ENCODE measurements at places on chromosomes 2 and 18. TPM values are rescaled to one million over a fixed set of nuclear protein-coding genes. Genes with fewer than 3 reads are reported as not detected.

- DNase-seq = no peak
Observed at GRCh38 chr2:16059393-16060016, 119.2 kb downstream of the MYCN start.

GRCh38 chr2:164910101-164910899 lies 45.0 kb downstream of the SLC38A11 start:
- peak; percentile 69 for DNase-seq

DNA sequence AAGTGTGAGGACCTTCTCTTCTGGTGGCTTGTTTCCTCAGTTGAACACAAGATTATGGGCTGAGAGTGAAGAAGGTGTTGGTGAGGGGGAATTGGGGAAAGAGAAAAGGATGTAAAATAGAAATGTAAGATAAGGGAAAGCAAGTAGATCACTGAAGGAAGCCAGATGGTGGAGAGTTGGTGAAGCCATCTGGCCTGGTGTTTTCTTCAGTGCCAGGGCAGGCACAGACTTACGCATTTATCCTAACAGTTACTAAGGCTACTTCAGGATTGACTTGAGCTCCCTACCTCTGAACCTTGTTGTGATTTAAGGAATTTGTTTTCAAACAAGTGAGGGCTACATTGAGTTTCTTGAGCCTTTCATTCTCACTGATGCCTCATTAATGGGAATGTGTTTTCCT lies 113.8 kb downstream of the GALNT1 start:
- no peak for DNase-seq

DNA sequence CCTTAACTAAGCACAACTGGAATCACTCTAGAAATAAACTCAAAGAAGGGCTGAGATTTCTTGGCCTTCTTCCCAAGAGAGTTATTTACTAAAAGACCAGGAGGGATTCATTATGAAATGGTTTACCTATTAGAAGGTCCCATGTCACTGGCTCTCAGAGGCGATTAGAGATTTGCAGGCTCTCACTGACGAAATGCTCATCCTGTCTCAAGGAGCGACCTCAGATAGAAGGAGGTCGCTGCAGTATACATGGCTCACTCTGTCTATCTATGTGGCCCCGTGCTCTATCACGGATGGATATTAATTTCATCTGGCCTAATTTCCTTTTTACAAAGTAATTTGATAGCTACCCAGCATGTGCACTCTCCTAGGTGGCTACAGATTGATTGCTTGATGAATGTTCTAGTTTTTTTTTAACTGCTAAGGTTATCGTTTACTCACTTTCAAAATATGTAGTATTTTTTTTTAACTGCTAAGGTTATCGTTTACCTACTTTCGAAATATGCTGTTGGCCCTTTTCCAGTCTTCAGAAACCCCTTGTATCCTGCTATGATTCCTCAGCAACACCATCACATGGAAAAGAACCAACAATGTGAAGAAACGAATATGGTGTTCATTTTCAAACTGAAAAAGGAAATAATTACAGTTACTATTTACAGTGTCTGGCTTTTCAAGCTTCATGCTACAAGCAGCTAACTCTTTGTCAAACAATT lies 9.1 kb downstream of the SMIM21 start:
- DNase-seq = no peak

DNA sequence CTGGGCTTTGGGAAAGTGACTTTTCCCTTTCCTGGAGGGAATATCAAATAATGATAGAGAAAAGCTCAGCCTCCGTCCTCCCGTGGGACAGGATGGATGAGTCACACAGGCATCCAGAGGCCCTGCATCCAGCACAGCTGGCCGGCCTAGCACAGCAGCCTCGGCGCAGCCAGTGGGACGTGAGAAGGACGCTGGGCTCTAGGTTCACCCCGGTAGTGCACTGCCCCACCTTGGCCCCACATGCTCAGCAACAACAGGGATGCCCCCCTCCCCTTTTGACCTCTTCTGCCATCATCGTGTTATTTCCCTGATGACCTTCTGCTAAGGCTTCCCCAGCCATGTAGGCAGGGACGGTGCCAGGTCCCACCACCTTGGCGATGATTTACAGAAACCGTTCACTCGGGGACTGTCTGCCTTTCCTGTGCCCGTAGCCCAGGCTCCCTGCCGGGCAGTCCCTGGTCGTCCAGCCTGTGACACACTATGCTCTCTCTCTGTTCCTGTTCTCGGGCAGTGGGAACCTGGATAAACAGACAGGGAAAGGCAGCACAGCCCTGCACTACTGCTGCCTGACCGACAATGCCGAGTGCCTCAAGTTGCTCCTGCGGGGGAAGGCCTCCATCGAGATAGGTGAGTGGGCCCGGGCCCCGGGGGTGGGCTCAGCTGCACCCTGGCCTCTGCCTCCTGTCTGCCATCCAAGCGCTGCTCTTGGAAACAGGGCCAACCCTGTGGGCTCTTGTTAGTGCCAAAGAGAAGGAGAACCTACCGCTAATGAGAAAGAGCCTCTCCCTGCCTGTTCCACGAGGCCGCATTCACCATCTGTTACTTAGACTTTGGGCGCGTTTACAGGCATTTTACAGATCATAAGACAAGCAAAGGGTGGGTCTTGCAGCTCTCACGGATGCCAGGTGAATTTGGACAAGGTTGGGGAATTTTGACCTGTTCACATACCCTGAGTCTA lies 44.6 kb downstream of the ITGB1BP1 start:
- DNase-seq = peak; percentile 38

- DNase-seq = no peak
Observed at GRCh38 chr2:78535395-78535794, 490.1 kb upstream of the REG3G start.

DNA sequence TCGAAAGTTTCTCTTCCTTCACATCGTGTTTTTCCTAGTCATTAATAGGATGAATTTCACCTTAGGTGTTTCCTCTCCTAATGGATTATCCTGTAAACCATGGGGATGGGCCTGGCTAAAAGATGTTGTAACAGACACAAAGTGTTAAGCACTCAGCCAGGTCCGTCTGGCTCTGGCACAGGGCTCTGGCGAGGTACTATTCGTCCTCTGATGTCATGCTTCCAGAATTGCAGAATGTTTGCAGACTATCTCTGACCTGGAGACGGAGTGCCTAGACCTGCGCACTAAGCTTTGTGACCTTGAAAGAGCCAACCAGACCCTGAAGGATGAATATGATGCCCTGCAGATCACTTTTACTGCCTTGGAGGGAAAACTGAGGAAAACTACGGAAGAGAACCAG lies 13.2 kb downstream of the ATG16L1 start:
- DNase-seq = no peak

GRCh38 chr2:132460781-132461180 lies 44.2 kb downstream of the GPR39 start:
- no peak for DNase-seq

- DNase-seq = no peak
Observed at GRCh38 chr2:106095478-106096298, 98.4 kb downstream of the UXS1 start.

GRCh38 chr2:237101118-237101979 lies 15.7 kb downstream of the COPS8 start:
- no peak for DNase-seq

DNA sequence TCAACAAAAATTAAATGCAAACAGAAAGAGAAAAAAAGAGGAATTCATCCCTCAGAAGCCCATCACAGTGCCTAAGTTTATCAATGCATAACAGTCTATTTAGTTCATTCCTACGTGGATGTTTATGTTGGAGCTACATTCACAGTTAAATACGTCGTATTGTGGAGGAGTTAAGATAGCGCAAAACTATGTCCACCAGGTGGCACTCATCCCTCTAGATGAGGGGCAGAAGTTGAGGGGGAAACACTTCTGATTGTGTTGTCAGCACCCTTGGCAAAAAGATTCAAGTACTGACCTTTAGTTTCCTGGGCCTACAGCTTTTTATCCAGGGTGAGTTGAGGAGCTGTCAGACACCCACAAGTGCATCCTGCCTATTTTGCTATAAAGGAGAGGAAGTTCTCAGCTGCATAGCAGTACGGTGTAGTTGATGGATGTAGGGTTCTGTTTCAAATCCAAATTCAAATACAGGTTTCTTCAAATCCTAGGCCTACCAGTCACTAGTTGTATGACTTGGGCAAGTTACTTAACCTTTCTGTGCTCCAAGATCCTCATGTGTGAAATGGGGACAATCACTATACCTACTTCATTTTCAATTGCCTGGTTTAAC lies 26.8 kb upstream of the MYO1B start:
- DNase-seq = peak; percentile 47

- peak; percentile 6 for DNase-seq
Observed at GRCh38 chr18:13240060-13240725, 21.6 kb downstream of the LDLRAD4 start.

DNA sequence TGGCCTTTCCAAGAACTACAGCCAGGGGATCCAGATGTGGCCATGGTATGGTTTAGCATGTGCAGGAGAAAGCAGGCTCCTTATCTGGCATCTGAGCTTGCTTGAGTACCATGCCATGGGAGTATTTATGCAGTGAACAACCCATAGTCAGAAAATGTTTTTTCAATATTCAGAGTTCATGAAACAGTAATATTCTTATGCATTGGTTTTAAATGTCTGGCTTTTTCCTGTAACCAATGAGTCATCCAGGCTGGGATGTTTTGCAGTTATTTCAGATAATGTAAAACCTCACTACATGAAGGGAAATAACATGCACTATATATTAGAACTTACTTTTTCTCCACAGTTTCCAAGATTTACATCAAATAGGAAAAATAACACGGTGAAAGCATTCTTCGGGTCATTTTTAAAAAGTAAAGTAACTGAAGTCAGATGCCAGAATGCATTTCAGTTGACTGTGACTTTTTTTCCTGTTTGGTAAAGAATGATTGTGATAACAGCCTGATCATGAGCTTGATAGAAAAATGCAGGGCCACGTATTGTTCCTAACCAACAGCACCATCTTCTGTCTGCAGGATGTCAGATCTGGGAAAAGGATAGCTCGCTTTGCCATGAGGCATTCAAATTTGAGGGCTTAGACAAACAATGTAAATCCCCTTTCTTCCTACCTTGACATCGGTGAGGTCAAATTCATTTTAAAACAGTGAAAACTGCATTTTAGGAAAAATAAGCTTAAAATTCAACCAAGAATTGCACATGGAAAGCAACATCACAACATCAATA lies 152.8 kb downstream of the DSC3 start:
- DNase-seq = no peak

- no peak for DNase-seq
Observed at GRCh38 chr18:53603276-53603675, 621.2 kb downstream of the MBD2 start.

DNA sequence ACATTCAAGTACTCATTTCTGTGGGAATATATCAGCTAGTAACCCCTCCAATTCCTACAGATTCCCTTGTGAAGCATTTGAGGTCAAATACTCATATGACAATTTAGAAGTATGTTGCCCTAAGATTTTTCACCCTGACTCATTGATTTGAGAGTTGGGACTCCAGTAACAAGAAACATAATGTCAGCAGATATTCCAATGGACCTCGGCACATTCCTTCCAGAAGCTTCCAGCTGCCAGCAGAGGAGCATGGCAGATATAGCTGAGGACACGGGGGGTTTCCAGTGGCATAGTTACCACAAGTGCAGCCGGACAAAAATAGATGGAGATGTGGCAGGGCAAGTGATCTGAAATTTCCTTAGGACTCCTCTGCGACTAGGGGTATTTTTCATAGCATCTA lies 101.9 kb upstream of the ARHGAP28 start:
- no peak for DNase-seq

DNA sequence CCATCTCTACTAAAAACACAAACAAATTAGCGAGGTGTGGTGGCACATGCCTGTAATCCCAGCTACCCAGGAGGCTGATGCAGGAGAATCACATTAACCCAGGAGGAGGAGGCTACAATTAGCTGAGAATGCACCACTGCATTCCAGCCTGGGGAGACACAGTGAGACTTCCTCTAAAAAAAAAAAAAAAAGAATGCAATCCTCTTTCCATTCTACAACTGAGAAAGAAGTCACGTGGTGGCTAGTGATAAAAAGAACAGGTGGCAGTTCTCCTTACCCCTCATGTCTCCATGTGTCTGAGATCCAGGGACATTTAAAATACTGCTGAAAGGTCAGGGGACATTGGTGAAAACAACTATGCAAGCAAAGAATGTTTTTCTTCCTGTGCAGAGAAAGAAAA lies 24.4 kb upstream of the GPR39 start:
- DNase-seq = no peak

- no peak for DNase-seq
Observed at GRCh38 chr2:65604246-65604645, 171.8 kb upstream of the SPRED2 start.

DNA sequence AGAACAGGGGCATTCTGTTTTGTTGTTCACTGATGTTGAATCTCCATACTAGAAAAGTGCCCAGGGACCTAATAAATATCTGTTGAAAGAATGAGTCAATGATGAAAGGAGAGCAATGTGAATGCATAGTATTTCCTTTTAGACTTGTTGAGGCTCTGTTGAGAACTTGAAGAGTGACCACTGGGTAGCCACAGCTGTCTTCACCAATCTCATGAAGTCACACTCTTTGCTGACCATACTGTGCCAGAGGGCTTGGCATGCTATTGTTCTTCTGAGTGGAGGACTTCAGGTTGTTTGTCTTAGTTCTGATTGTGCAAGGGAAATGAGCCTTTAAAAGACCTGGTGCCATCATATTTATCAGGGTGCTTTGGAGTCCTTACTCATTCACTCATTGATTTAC lies 41.6 kb upstream of the NT5C1B start:
- no peak for DNase-seq

- DNase-seq = no peak
Observed at GRCh38 chr2:15300624-15301573, 260.2 kb downstream of the NBAS start.

DNA sequence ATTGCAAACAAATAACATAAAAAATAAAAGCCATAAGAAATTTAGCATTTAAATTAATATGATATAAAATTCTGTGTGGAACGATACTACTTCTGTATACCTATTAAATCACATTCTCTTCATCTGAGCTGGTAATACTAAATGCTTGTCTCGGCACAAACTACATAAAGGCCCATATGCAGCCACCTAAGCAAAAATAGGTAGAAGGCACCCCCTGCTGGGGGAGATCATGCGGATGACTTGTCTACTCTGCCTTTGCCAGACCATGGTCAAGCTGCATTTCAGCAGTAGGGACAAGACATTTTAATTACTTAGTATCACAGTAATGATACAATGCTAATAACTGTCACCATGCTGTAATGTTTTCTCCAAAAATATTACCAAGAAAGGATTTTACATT lies 108.0 kb downstream of the CDH19 start:
- no peak for DNase-seq

The PCARE gene
- not detected for total RNA-seq

The DUSP2 gene
- 2.7 TPM for total RNA-seq

The ARHGAP25 gene
- total RNA-seq = 82.5 TPM

The RSAD2 gene
- 2.3 TPM for total RNA-seq

The UGT1A10 gene
- total RNA-seq = 70.7 TPM

The NT5DC4 gene
- total RNA-seq = not detected

The KLHL29 gene
- 18.2 TPM for total RNA-seq

The IL1R1 gene
- 43.2 TPM for total RNA-seq

The SCN2A gene
- not detected for total RNA-seq

The TUBA3E gene
- not detected for total RNA-seq

The ANKRD30BL gene
- not detected for total RNA-seq

The GALNT5 gene
- 6.6 TPM for total RNA-seq
